NCI-H1092 treated with DMSO at 0.1 percent for 48 hours (cell line): ENCODE measurements at places on chromosomes 1 and 21.

GRCh38 chr1:243658594-243659105 is 191.4 kb downstream of the AKT3 start:
- no peak for DNase-seq

- peak; percentile 61 for DNase-seq
These were observed 321.1 kb downstream of the KCTD3 start for GRCh38 chr1:215888159-215888558.

GRCh38 chr1:91549041-91549735 is 48.5 kb downstream of the CDC7 start:
- no peak for DNase-seq

GRCh38 chr1:76070538-76070937 is 4.0 kb upstream of the ST6GALNAC3 start:
- DNase-seq: no peak

- DNase-seq: no peak
These were observed 131.8 kb upstream of the IPO9 start for GRCh38 chr1:201697174-201697573.

DNA sequence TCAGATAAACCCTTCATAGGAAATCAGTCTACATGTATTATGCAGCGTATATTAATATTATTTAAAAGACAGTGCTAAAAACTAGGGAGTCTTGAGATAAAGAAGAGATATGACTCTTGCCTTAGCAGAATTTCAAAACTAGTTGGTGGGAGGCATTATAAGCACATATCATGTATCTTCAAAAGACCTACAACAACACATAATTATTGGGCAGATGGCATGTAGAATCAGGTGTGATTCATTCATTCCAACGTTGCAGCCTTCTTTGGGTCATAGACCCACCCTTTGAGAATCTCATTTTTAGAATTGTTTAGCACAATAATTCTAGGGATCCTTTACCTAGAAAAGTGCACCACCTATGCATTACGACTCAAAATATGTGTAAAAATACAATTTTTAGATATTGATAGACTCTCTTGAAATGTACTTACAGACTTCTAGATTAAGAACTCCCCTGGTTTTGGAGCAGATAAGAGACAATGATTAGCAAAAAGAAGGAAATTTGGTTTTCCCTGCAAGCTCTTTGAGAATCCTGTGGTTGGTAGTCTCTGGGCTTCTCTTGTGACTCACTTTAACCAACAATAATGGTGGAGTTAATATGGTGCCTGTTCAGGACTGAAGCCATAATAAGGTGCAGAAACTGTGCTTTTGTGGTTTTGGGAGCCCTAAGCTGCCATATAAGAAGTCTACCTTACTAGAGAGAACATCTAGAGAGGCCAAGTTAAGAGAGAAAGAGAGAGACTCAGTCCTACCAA is 85.3 kb upstream of the RGS4 start:
- DNase-seq: no peak

GRCh38 chr1:26771643-26772321 is 16.0 kb upstream of the PIGV start:
- DNase-seq: no peak

DNA sequence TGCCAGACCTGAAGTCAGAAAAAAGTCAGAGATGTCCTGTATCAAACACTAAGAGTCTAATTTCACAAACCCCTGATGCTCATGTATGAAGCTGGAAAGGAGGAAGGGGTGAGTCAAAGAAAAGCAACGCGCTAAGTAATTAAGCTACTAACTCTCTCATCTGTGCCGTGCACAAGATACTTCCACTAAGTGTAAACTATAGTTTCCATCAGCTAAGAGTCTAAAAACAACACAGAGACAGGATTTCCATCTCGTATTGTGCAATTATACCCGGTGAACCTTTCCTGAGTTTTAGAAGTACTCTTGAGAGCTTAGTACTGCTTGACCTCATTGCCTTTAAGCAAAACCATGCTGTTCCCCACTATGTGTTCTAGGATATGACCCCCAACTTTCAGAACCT is 19.0 kb downstream of the DNALI1 start:
- DNase-seq: no peak

DNA sequence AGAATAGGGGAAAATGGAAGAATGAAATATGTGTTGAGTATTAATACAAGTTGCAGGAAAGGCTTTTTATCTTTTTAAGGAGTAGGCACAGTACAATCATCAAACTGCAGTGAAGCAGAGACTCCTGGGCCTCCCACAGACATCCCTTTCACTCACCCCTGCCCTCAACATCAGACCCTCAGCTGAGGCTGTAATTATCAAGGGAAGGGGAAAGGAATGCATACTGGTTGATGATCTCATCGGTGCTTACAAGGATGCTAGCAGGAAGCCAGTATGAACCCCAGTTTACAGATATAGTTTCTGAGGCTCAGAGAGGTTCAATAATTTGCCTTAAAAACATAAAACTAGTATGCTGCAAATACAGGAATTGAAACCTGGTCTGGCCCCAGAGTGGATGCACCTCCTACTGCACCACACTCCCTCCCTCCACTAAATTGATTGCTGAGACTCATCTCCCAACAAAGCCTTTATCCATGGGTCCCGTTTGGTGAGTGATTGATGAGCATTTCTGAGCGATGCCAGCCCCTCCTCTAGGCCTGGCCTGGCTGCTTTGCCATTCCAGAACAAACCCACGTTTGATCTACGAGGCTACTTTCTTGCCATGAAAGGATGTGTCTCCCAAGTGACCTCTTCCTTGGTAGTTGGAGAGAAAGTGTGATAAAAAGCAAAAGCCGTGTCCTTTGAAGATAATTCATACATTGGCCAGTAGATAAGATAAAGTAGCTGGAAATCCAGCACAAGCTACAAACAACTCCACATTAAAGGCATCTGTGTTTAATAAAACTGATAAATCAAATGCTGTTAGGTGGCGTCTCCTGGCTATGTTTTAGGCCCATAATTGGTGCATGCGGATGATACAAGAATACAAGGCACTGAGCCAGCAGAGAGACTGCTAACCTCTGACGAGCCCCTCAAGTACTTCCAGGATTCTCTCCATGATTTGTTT is 233.9 kb upstream of the CAMK1G start:
- DNase-seq: no peak

DNA sequence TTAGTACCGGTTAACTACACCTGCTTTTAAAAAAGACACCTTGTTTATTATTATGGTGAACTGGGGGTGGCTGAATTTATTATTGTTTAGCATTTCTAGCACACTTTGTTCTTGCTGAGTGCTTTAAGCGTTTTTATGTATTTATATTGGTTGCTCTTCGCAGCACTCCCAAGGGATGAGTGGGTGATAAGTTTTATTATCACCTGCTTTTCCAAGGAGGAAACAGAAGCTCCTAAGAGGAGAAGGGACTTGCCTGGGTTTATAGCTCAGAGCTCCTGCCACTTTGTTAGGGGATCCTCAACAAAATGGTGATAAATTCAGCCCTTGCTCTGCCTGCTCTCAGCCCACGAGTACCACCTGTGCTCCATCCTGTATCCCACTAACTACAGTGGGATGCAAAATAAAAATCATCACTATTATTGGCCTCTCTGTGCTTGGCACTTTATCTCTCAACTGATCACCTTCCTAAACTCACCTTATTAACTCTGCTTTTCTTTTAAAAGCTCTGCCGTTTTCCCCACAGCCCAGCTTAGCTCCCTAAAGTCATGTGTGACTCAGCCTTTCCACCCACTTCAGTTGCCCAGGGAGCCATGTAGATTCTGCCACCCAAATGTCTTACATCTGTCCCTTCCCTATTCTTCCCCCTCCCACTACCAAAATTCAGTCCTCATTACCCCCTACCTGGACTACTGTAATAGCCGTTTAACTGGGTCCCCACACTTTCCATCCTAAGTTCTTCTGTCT is 44.5 kb downstream of the BCL9 start:
- DNase-seq: no peak

- DNase-seq: no peak
These were observed 85.7 kb downstream of the ITPKB start for GRCh38 chr1:226653311-226653921.

DNA sequence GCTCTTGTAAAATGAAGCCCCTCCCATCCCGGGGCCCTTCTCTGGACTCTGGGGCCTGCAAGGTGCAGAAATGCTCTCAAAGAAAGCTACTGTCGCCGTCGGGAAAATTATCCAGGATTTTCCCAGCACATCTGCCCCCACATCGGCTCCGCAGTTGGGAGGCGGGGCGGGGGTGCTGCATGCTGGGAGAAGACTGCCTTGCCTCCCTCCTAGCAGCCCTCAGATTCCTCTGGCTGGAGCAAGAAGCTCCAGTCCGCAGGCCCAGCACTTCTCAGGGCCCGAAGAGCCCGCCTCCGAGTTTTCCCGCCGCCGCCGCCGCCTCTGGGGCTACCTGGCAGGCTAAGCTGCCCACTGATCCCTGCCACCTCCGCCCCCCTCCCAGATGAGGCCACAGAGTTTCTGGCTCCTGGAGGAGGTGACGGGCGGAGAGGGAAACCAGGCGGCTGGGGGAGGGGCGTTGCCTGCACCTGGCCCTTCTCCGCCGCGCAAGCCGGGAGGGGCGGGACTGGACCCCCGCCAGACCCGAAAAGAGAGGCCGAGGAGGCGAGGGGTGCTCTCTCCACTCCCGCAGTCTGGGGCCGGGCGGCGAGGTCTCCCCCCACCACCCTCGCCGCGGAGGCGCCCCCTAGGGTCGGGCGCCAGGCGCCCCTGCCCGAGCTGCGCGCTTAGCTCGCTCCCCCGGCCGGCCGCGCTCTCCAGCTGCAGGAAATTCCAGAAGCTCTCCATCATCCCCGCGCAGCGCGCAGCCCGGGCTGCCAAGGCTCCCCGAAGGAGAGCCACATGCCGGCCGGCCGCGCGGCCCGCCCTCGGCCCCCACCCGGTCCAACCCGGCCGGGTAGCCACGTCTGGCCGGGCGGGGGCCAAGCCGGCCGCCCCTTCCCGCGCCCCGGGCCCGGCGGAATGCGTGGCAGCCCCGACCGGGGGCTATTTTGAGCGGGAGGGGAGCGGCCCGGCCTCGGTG is 28.8 kb downstream of the AHDC1 start:
- peak; percentile 55 for DNase-seq

DNA sequence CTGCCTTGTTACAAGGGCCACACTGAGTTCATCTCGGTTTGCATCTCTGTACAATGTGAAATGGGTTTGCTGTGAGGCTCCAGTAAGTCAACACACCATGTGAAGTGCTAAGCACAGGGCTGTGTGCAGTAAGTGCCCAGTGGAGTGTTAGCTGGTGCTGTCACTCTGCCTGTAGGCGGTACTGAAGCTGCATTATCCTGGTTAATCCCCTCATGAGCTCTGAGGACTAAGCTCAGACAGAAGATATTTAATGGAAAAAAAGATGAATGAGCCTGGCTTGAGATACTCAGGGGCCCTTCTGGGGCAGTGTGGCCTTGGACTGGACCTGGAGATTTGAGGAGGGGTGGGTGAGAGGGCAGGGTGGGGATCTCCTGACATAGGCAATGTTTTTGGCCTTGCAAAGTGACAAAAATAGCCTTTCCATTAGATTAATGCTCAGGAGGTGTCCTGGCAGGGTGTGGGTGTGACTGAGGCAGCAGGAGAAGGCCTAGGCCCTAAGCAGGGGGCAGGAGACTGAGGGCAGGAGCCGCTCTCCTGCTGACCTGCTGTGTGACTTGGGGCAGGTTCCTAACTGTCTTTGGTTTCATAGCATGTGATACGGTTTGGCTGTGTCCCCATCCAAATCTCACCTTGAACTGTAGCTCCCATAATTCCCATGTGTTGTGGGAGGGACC is 570.5 kb downstream of the PTPRU start:
- DNase-seq: no peak

- peak; percentile 44 for DNase-seq
These were observed at the start of gene RGL1 for GRCh38 chr1:183804916-183805841. TSS of gene RGL1 (plus strand) at chr1:183805120. CDS start at chr1:183805298, 178 bp downstream.

DNA sequence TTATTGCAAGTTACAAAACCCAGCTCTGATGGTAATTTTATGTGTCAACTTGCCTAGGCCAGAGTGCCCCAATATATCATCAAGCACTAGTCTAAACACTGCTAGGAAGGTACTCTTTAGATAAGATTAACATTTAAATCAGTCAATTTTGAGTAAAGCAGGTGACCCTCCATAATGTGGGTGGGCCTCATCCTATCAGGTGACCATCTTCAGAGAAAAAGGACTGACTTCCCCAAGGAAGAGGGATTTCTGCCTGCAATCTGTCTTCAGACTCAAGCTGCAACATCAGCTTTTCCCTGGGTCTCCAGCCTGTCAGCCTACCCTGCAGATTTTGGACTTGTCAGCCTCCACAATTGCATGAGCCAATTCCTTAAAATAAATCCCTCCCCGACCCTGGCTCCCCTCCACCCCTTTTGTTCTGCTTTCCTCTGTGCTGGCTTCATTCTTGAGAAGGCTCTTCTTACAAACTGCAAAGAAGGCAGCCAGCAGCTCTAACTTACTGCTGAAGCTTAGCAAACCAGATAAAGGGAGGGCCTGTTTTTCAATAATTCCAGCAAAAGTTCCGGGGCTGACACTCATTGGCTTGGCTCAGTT is 56.4 kb upstream of the RUNX3 start:
- no peak for DNase-seq

DNA sequence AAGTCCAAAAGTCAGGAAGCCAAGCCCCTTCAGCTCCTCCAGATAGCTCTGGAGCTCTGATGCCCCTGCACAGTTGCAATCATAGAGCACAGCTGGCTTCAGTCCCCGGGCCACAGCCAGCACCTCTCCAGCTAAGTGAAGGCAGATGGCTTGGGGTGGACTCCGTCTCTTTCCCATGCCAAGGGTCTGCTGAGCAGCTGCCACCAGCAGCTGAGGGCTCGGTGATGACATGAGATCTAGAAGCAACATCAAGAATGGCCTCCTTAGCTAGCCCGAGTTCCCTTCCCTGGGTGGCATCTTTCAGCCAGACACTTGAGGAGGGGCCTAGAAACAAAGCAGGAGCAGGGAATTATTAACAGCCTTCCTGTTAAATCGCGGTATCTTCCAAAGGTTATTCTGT is 973 bp downstream of the C1orf74 start:
- no peak for DNase-seq

DNA sequence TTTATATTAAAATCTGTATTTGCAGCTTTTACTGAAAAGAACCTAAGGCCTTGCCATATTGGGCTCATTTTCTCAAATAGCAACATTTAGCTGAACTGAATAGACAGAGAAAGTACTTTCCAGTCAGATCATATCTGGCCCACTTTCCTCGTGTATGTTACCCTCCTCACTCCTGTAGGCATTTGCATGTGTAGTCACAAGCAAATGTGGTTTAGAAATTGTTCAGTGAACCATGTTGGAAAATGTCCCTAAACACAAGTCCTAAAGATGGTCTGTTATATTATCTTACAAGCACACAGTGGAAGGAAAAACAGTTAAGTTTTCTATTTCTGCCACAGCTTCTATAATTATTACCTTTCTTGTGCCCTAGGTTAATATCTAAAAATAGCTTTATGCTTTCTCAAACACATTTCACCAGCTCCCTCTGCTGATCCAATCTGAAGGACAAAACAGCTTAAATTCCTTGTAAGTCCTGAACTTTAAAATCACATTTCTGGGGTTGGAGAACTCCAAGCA is 606 bp upstream of the FMO4 start:
- DNase-seq: no peak
